ENCODE measurements at places on chromosomes 5 and 9.
A peak's percentile ranks its signal among the peaks of the same experiment; 100 is the strongest.

GRCh38 chr5:96961053-96961452, 25.2 kb downstream of the LNPEP start:
- no peak for DNase-seq

DNA sequence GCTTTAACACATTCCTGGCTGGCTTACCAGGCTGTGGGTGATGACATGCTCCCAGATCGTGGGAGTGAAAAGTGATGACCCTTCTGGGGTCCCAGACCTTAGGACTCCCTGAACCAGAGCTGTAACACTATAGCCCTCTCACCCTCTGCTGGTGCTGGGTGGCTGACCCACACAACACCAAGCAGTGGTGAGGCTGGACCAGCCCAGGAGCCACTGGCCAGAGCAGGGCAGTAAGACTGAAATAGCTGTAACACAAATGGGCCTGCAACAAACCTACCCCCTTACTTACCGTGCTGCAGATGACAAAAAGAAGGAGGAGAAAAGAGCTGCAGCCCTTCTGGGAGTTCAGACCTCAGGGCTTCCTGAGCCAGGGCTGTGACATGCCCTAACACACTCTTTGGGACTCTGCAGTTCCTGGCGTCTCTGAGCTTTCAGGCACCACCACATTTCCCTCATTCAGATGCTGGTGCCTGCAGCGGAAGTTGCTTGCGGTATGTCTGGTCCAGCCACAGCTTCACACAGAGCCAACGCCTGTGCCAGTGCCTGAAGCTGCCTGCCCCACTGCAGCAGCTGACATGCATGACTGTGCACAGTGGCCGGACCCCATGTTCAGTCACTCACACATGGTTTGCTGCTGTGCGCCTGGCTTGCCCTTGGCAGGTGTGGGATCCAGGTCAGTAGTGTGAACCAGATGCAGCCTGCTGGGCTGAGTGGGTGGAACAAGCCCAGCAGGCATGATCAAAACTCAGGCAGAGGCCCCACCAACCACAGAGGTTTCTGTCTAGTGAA, 1247.4 kb downstream of the EFNA5 start:
- no peak for DNase-seq

GRCh38 chr5:129461711-129462332, 1.7 kb downstream of the ADAMTS19 start:
- no peak for DNase-seq

DNA sequence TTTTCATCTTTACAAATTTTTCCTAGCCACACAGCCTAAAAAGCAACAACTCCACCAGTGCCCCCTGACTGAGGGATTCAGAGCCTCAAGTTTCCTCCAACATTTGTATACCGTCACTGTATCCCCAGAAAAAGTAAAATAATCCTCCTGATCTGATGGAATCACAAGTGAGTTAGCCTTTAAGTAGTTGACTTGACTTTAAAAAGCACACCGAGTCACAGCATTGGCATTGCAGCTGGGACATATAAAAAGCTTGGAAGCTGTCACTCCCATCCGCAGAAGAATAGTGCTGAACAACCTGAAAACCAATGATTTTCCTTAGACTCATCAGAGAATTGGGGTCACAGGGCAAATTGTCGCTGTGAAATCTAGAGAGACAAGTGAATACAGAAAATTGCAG, 41.6 kb upstream of the FBN2 start:
- no peak for DNase-seq

GRCh38 chr5:95644351-95645042, 2.1 kb upstream of the RFESD start:
- DNase-seq = no peak

DNA sequence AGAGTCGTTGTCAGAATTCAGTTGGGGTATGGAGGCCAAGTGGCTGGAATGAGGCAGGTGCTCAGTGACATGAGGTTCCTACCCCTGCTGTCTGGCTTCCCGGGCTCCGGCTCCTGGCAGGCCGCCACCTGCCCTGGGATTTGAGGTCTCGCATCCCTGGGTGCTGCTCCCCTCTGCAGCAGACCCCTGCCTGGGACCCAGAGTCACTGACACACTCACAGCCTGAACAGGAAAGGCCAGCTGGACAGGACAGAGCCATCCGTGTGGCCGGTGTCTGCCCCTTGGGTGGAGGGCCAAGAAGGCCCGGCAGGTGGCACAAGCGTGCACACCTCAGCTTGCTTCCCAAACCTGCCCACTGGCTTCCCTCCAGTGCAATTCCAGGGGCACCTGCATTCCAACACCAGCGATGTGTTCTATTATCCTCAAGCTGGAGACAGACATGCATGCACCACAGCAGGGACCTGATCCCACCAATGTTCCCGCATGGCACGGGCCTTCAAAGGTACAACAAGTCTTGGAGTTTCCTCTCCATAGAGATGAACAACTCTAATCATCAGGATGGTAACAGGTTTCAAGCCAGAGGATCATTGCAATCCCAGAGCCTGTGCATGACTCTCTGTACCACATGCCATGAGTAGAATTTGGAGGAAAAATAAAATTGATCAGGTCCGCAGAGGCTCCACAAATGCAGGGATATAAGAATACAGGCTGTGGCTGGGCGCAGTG, 45.6 kb upstream of the RNF130 start:
- no peak for DNase-seq

DNA sequence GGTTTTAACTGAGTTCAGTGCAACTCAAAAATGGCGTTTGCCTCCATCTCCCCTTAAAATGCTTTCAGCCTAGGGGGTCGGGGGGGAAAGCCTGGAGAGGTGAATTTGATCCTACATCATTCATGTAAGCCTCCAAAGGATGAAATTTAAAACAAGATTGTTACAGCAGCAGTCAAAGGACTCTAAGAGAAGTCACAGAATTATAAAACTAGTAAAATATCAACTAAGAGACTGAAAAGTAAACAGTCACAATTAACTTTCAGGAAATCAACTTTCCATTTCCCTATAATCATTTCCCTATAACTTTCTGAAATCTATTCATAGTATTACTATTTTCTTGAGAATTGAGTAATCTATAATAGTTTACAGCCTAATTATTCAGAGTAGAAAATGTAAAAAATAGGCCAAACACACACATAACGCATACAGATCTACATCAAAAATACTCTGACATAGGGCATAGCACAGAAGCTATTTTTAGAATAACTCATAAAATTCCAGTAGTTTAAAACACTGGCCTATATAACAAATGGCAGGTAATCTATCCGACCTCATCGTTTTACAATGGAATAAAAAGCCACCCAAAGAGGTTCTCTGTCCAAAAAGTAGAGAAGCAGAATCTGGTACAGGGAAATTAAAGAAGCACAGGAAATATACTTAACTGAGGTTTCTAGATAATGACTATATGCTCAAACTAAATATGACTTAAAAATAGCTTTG, 37.6 kb downstream of the FBXL17 start:
- DNase-seq = no peak

DNA sequence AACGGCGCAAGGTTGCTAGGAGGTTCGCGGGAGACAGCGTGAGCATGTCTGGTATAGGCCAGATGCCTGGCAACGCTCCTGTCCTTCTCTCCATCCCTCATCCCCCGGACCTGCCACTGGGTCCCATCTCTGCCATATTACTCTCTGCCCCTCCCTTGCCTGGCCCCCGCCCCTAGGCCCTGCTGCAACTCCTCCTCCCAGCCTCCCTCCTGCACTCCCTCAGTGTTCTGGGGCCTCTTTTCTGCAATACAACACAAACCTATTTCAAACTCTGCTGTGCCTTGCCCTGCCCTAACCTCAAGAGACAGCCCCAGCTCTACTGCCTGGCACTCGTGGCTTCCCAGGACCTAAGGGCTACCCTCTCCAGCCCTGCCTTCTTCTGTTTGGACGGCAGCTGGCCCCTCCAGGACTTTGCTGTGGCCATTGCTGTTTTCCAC, 8.9 kb upstream of the DBN1 start:
- no peak for DNase-seq

DNA sequence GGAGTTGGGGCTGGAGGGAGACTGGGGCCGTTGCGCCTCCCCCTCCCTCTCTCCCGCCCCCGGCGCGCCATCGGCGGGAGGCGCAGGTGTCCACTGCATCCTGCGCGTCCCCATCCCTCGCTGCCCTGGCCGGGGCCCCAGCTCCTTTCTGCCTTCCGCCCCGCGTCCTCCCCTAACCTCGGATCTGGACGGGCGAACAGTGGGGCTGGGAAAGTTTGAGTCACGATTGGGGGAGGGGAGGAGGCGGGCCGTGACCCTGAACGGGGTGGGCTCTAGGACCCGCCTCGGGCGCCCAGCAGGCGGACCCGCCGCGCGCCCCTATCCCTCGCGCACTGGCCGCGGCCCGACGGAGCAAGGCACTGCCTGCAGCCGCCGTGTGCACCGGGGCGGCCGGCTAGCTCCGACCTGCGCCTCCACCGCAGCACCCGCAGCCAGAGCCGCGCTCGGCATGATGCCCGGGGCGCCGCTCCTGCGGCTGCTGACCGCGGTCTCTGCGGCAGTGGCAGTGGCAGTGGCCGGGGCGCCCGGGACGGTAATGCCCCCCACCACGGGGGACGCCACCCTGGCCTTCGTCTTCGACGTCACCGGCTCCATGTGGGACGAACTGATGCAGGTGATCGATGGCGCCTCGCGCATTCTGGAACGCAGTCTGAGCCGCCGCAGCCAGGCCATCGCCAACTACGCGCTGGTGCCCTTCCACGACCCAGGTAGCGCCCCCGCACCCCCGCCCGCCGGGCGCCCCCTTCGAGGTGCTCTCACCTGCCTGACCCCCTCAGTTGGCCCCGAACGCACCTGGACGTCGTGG, at the start of gene HMCN2:
TSS of gene HMCN2 (plus strand) at position 330 of the 805 bp plus-strand sequence. CDS start at position 449, 119 bp downstream.
- no peak for DNase-seq

- no peak for DNase-seq
Observed at GRCh38 chr9:114900942-114901802, 29.2 kb downstream of the TNFSF8 start.

GRCh38 chr5:135212361-135213026, 178.5 kb upstream of the PITX1 start:
- DNase-seq = no peak

DNA sequence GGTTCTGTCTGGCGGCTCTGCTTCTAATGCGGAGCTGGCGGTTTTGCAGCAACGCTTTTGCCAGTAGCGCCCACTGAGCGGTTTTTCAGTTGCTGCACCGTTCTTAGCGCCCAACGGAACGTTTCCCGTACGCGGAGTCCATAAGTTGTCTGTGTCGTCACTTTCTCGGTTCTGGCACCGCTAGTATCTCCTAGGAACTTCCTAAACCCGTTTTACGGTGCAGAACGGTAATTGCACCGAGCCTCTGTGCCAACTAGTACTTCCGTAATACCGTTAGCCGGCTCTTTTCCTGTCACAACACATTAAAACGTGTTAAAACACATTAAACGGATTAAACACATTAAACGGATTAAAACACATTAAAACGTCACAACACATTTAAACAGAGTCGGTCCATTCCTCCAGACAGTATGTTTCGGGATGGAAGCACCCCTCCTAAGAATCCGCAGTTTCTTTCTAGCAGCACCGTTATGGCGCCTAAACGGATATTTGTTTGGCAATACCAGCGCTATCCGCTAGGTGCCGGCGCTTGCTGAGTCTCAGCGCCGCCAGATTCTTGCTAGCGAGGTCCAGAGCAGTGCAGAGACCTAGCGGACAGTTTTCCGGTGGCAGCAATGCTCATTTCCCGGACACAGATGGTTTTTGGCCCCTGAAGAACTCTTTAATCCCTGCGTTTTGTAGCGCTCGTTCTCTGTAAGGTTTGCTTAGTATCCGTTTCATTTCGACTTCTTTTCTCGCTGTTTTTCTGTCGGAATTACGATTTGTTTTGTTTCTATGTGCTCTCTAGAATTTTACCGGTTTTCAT, 45.4 kb downstream of the ANXA2R start:
- DNase-seq = peak; percentile 76

GRCh38 chr9:124628741-124629140, 121.5 kb upstream of the NR5A1 start:
- DNase-seq = no peak

DNA sequence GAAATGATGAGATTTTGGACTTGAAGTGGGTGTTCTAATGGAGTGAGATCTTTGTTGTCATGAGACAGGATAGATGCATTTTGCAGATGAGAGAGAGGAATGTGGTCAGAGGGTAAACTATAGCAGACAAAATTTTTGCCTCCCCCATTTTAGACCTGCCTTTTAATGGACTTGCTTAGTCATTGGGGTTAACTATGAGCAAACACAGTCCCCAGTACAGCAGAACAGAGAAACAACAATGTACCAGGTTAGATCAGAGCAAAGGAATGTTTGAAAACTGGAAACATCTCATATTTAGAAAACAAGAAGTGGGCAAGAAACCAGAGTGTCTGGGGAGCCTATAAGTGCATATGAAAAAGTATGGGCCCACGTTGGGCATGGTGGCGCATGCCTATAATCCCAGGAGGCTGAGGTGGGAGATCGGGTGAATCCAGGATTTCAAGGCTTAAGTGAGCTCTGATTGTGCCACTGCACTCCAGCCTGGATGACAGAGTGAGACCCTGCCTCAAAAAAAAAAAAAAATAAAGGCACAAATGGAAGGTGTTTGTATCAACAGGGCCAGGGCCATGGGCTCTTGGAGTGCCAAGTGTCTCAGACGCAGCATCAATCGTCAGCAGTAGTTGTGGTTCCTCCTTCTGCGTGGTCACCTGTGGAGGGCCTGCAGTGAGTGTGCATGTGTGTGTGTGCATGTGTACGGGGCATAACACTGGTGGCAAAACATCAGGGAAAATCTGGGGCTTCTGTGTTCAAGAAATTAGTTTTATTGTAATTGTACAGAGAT, 214.4 kb upstream of the S1PR3 start:
- DNase-seq = no peak

DNA sequence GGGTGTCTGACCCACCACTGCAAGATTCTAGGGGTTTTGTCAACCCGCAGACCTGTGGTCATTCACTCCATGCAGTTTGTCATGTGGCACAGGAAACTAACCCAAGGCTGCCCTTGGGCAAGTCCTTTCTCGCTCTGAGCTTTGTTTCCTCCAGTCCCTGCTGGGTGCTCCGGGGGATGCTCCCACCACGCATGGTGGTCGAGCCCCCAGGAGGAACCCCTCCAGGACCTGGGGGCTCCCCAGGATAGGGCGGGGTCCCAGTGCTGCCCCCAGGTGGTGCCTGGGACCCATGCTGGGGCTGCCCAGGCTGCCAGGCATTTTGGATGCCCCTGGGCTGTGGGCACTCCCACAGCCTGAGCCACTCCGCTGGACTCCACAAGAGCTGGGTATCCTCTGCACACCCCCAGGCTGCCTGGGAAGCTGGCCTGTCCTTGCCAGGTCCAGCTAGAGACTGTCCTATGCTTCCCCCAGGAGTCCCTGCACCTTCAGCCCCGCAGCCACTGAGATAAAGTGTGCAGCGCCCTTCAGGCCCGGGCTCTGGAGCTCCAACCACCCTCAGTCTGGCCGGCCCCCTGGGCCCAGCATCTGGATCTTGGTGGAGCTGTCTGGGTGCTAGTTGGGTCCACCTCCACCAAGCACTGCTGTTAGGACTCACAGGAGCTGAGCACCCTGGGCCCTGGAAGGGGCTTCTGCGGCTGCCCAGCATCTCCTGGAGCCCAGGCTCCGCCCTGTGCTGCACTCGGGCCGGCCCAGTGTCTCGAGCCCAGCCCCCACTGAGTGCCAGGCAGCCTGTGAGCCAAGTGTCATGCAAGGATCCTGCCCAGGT, 104.3 kb downstream of the PHF2 start:
- no peak for DNase-seq

GRCh38 chr5:139180850-139181249, 17.3 kb downstream of the SIL1 start:
- DNase-seq = no peak

All from activated T-helper 1 cell treated with Interleukin-2 at 50 U/mL for 16 hours (primary cell).